Cerebellum (tissue), 4 donors: ENCODE measurements at places on chromosomes 1 and 21. TPM values are rescaled to one million over a fixed set of nuclear protein-coding genes. Genes with fewer than 3 reads are reported as not detected.

HCRTR1 gene
- 0.64 TPM for total RNA-seq

ARV1 gene
- total RNA-seq, result 14.3 TPM

PLA2G2F gene
- total RNA-seq, result not detected

PLEKHA6 gene
- 13.6 TPM for total RNA-seq

LYPLA2 gene
- total RNA-seq, result 21.1 TPM

SPATA46 gene
- total RNA-seq, result not detected

CHML gene
- total RNA-seq, result 59.8 TPM

GRCh38 chr1:5238351-5239130 is 584.1 kb downstream of the AJAP1 start:
- DNase-seq, result no peak

GRCh38 chr21:46527801-46528200 is 69.1 kb downstream of the DIP2A start:
- no peak for DNase-seq

DNA sequence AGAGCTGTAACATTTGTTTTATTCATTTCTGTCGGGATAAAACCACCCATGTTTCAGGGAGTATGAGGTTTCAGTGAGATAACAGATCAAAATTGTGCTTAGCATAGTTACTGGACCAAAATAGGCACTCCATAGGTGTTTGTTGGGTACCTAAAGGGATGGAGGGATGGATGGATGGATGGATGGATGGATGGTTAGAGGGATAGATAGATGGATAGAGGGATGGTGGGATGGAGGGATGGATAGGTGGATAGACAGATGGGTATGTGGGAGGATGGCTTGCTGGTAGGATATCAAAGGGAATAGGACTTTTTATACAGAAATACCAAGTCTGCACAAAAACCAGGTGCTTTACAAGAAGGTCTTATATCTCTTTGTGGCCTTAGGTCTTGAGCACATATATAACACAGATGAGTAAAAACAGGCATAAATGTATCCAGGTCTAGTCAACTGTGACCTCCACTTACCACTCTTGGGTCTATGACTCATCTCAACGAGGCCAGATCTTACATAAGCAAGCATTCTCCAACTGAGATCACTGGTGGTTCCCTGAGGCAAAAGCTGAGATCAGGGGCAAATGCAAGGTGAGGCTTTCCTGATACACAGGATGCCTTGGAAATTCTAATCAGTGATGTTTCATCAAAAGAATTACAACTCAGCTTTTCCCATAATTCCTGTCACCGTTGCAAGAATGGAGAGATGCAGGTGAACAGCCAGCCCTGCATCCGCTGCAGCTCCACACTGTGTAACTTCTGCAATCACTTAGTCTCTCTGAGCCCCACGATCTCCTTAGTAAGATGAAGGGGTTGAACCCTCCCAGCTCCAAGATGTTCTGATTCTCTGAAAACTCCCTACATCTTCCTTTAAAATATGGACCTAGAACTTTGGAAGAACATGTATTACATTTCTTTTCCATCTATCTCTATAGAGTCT is 32.0 kb downstream of the PTAFR start:
- no peak for DNase-seq

DNA sequence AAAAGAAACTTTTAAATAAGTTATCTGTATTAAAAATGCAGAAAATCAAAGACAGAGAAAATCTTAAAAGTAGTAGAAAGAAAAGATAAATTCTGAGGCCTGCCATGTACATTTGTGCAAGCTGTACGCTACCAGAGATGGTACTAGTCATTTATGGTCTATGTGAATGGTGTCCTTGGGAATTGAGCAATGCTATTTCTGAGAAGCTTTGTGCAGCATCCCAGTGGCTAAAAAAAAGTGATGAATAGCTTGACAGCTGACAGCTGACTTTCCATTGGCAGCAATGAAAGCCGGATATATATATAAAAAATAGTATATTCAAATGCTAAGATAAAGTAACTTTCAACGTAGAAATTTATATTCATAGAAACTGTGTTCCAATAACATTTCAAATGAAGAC is 58.8 kb upstream of the KCTD3 start:
- DNase-seq, result no peak

- DNase-seq, result no peak
Measured at GRCh38 chr1:173222149-173223030, 15.3 kb upstream of the TNFSF4 start.

- no peak for DNase-seq
Measured at GRCh38 chr1:182169203-182169602, 107.7 kb upstream of the ZNF648 start.

DNA sequence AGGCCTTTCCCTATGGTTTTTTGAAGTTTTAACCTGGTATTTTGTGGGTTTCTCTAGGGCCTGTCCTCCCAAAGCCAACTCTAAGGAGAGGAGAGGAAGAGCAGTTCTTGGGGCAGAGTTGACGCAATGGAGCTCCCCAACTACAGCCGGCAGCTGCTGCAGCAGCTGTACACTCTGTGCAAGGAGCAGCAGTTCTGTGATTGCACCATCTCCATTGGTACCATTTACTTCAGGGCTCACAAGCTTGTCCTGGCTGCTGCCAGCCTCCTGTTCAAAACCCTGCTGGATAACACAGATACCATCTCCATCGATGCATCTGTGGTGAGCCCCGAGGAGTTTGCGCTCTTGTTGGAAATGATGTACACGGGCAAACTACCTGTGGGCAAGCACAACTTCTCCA is 38.2 kb downstream of the ZBTB40 start:
- DNase-seq, result no peak
